ENCODE measurements at places on chromosomes 4 and X.

- no peak for DNase-seq
Observed at GRCh38 chrX:40392599-40392998, 188.2 kb upstream of the ATP6AP2 start.

DNA sequence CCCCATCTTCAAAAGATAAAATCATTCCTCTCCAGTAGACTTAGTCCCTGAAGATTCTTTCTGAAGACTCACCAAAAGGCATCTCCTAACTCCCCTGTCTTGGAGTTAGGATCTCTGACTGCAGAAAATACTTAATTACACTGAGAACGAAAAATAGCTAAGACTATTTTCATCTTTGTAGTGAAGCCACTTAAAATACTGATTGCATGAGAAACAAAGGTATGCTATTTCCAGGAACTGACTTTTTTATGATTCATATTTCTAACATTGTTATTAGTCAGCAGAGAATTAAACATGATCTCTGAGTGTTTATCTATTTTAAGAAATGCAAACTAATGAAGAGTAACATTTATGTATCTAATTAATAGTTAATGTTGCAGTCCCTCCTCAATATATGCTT lies 71.8 kb upstream of the NR3C2 start:
- no peak for DNase-seq

- DNase-seq: no peak
Observed at GRCh38 chr4:65971686-65972085, 301.4 kb upstream of the EPHA5 start.

DNA sequence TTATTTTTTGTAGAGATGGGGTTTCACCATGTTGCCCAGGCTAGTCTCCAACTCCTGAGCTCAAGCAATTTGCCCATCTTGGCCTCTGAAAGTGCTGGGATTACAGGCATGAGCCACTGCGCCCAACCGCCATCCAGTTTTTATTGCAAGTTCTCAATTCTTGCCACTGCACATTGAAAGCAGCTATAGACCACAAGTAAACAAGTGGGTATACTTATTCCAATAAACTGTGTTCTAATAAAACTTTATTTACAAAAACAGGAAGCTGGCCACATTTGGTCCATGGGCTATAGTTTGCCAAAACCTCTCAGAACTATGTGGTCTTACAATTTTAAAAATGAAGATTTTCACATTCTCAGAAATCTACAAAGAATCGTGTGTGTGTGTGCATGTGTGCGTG lies 313.6 kb upstream of the RASGEF1B start:
- DNase-seq: no peak

DNA sequence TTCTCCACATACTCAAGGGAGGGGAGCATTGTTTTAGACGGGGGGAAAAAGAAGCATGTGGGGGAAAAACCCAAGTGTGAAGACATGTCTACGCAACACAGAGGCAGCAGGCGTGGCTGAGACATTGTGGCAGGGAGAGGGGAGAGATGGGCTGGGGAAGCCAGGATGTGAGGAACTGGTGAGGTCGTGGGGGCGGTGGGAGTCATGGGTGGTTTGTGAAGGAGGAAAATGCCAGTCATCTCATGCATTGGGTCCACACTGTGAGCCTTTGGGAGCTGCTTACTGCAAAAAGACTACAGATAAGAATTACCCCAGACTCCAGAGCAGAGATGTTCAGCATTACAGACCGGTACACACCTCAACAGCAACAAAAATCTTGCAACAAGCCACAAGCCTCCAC lies 2.1 kb downstream of the JAKMIP1 start:
- no peak for DNase-seq

DNA sequence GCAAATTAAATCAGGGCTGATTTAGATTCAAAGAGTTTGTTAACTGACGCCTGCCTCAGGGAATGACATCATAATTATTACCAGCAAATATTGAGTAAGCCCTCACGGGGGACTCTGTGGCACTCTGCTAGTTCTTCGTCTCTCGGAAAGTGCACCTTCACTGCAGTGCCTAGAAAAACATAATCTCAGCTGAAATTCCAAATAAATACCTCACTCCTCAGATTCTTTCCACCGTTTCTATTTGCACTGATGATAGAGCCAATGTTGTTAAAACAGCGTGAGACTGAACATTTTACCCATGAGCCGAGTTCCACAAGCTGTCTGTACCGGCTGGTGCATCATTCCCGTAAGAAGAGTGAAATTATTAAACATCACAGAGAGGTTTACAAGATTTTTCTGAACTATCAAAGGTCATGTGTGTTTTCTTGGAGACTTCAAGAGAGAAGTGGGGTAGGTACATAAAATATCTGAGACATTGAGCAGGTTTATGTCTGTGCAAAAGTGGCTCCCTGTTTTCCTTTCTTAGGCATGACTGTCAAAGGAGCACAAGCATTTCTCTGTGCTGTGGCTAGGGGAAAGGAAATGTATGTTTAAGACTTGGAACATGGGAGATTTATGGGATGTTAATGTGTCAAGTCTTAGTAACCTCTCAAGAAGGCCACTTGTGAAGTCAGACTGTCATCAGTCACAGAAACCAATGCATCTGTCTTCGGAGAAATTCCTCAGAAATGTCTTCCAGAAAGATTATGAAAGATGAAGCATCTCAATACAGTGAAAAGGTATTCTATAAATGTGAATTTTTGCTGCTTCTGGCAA lies 119.6 kb downstream of the CBLL2 start:
- no peak for DNase-seq

DNA sequence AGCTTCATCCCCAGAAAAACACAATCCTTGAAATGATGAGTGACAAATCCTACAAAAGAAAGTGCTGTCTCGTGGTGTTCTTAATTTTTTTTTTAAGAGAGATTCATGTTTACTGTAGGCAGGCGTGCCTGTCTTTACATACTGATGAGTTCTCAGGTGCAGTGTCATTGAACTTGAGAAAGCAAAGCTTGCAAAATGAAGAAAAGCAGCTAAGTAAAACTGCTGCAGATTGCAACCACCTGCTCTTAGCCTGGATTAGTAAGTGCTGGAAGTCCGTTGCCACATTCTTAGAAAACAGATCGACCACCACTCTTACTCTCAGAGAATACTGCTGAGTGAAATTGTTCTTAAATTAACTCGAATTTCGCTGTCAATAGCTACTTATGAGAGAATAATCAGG lies 854.6 kb downstream of the TRIML1 start:
- no peak for DNase-seq

DNA sequence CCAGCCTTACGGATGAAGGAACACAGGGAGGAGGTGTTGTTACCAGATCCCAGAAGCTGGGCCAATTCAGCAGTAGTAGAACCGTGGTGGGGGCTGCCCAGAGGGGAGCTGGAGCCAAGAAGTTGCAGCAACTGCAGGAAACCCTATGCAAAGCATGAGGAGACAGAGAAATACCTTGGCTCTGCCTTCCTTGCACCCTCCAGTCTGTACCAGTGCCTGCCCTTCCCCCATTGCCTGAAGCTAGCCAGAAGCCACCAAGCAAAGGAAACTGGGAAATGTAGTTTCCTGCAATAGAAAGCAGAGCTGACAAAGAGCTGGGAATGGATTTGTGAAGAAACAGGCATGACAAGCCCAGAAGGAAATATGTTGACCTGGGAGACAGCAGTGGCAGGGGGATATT lies 108.7 kb upstream of the FUNDC1 start:
- DNase-seq: no peak

DNA sequence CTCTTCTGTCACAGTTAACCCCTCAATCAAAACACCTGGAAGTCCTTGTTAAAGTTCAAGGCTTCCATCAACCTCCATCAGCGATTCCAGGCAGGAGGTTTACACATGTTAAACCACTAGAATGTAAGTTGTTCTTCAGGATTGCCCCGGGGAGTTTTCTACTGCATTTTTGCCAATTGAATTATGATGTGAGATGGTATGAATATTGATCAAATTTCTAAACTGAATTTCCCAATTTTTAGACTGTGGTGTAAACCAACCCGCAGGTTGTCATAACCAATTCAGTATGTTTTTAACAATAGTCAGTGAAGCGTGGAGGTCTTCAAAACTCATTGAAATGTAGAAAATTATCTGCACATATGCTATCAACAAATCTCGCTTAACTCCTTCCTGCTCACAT lies 21.2 kb upstream of the TENM3 start:
- no peak for DNase-seq

- no peak for DNase-seq
Observed at GRCh38 chr4:56655627-56656345, 25.3 kb downstream of the HOPX start.

Data from right renal cortex interstitium (tissue), 3 donors.